ENCODE measurements at places on chromosomes 4 and X.

DNA sequence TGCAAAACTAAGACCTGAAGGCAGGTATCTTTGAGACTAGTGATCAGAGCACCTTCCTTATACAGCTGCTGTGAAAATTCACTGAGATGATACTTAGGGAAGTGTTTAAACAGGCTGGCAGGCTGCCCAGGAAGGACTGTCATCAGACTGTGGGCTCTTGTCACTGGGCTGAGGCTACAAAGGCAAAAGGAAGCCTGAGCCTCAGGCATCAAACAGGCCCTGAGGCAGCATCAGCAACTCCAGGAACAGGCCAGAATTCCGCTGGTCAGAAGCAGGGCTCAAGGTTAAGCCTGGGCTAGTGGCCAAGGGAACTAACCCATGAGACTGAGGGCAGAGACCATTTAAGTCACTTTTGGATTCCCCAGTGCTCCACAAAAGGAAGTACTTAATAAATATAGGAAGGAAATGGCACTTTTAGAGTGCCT is 12.8 kb downstream of the PJA1 start:
- no peaks in the 10 kb centered on the region for H3K36me3 ChIP-seq
- H3K4me3 ChIP-seq, result no peak overlapping the region
- no peak overlapping the region for H3K27ac ChIP-seq
- H3K27me3 ChIP-seq, result peaks cover 35% of the 10 kb centered on the region
- peaks cover 2% of the 10 kb centered on the region for H3K4me1 ChIP-seq

- H3K4me3 ChIP-seq, result no peak within 1 kb of the TSS
- peak; percentile 28 for DNase-seq
- H3K27ac ChIP-seq, result no peak within 1 kb of the TSS
- H3K36me3 ChIP-seq, result no peaks in the 10 kb centered on the region
Measured at GRCh38 chr4:137531986-137532868, at the start of gene PCDH18. PCDH18 (minus strand) TSS chr4:137532494; CDS start chr4:137532088, 406 bp downstream.

DNA sequence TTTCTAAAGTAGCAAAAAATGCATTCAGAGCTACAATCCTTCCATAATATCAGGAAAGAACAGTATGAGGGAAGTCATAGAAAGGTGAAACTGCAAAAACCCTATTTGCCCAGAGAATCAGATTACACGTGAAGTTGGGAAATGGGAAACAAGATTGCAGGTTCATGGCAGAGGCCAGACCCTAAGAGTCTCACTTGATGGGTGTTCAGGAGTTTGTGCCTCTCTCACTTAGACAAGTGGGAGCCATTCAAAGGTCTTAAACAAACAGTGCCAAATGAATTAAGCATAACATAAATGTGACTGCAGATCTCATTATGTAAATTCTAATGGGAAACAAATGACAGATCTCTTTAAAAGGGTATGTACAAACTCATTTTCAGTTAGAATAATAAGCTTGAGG is 91.6 kb downstream of the ARAP2 start:
- no peak for DNase-seq

GRCh38 chrX:110315551-110315950 is 2.3 kb downstream of the AMMECR1 start:
- peaks cover 7% of the 10 kb centered on the region for H3K36me3 ChIP-seq
- DNase-seq, result no peak
- peaks cover 47% of the 10 kb centered on the region for H3K4me1 ChIP-seq
- H3K4me3 ChIP-seq, result peak overlapping the region; percentile 85
- H3K27me3 ChIP-seq, result peaks cover 21% of the 10 kb centered on the region

GRCh38 chrX:2489446-2490445 is 11.0 kb downstream of the DHRSX start:
- peaks cover 1% of the 10 kb centered on the region for H3K4me1 ChIP-seq
- no peaks in the 10 kb centered on the region for H3K27me3 ChIP-seq
- H3K4me3 ChIP-seq, result no peak overlapping the region
